Stimulated activated CD4-positive, alpha-beta T cell treated with anti-CD3 and anti-CD28 coated beads, Interleukin-2, amount 100 ng/mL, for 48 hours (primary cell): ENCODE measurements at places on chromosomes 11 and 22.

DNA sequence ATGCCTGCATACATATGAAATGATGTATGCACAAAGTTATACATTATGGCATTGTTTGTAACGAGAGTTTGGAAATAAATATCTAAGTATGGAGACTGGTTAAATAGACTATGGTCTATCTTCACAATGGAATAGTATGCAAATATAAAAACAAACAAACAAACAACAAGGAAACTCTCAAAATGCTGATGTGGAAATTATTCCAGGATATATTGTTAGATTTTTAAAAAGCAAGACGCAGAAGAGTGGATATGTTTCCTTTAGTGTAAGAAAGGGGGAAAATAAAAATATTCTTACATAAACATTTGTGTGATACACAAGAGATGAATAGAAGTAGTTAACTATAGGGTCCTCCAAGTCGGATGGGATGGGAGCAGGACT is 10.8 kb upstream of the CRKL start:
- DNase-seq: no peak

GRCh38 chr11:122627745-122628144 is 27.8 kb upstream of the UBASH3B start:
- no peak for DNase-seq

DNA sequence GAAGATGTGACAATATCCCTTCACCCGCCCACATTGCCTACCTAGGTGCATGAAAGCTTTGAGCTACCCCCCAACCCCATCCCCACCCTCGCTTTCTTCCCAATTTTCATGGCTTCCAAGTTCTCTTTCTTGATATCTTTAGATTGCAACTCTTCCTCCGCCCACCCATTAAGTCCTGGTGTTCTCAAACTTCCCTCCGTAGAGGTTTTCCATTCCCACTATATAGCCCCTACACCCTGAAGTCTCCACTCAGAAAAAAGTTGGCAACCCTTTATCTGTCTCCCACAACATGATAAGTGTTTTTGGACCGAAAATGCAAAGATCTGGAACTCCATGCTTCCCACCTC is 572 bp downstream of the ZNF70 start:
- DNase-seq: no peak

DNA sequence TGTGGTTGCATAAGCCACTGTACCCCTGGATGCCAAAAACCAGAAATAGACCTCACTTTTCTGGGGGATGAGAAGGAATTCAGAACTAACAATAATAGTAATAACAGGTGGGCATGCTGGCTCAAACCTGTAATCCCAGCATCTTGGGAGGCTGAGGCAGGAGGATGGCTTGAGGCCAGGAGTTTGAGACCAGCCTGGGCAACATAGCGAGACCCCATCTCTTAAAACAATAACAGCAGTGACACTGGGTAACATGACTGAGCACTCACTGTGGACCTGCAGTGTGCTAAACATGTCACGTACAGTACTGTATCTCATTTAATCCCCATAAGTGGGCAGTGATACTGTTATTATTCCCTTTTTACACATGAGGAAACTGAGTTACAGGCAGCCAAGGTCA is 10.0 kb downstream of the FLRT1 start:
- DNase-seq: no peak

DNA sequence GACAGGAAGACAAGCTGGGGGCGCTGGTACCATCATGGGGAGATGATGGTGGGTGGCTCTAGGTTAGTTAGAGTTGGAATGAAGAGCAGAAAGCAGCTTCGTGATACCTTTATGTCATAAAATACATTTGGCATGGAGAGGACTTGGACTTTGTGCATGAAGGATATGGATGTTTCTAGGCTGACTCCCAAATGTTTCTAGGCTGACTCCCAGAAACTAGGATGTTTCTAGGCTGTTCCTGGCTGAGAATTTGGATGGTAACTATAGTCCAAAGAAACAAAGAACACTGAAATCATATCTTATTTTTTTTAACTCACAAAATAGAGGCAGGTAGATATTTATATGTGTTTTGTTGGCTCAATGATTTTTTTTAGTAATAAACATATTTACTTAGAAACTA is 89.4 kb upstream of the VPREB1 start:
- no peak for DNase-seq

DNA sequence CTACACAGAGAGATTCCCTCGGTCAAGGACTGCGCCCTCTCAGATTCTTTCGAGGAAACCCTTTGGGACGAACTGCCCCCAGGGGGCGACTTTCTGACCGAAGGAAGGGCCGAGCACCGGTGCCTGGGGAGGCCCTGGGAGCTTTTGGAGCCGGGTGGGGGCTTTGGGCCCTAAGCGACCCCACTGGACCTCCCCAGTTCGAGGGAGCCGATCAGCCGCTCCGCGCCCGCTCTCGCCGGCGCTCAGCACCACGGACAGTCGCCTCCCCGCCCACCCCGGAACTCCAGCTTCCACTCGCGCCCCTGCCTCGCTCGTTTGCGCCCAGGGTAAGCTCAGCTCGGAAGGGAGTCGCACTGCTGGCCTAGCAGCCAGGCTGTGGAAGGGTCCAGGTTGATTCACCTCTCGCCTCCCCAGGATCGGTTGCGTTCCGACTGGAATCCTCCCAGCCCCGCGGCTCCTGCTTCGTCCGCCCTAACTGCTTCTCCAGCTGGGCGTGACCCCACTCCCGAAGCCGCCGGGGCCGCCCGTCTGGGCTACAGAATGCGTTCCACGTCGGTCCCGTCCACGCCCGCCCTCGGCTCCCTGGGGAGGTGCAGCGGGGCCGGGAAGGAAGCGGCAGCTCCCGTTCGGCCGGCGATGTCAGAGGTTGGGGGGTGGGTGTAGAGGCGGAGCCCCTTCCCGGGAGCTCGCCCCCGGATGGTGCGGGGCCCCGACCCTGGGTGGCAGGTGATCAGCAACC is 428 bp downstream of the SCN3B start:
- DNase-seq: peak; percentile 16

DNA sequence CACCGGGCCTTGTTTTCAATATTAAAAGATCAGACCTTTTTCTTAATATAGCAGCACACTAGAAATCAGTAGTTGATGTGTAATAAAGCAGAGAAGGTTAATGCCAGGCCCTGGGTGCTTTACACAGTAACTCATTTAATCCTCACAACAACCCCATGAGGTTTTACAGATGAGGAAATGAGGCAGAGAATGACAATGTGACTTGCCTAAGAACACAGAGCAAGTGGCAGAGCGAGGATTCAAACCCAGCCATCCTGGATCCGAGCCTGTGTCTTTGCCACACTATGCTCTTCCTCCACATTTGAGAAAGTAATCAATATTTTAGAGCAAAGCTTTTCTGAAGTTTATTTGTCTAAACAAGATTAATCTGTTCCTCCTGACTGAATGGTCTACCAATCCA is 7.2 kb downstream of the JAML start:
- DNase-seq: no peak

GRCh38 chr11:7638710-7639642 is 34.3 kb downstream of the CYB5R2 start:
- DNase-seq: no peak

DNA sequence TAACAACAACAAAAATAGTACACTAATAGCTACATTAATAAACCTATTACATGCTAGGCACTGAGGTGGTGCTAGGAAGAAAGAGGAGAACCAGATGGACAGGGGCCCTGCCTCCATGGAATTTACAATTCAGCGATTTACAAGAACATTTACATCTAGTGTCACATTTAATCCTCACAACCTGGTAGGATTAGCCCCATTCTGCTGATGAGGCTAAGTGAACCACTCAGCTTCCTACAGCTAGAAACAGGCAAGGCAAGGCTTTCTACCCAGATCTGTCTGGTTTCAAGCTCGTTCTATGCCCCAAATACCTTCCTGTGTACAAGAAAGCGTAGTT is 368.4 kb downstream of the BUD13 start:
- DNase-seq: no peak

DNA sequence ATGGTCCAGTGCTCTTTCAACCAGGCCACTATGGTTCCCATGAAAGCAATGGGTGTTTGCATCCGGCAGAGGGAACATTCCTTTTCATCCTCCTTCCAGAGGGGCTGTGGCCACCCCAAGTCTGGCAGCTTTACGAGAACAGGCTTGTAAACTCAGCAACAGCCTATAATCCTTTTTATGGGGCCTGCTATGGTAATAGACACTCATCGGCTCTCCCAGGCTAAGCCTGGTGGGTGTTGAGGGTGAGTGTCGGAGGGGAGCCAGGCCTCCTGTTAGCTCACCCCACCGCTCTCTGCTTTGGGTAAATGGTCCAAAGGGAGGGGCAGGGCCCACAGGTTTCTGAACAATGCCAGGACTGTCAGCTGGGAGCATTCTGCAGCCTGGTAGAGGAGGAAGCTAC is 111.6 kb upstream of the CD82 start:
- DNase-seq: no peak

- no peak for DNase-seq
Observed at GRCh38 chr22:40660730-40661129, 18.6 kb upstream of the MCHR1 start.

DNA sequence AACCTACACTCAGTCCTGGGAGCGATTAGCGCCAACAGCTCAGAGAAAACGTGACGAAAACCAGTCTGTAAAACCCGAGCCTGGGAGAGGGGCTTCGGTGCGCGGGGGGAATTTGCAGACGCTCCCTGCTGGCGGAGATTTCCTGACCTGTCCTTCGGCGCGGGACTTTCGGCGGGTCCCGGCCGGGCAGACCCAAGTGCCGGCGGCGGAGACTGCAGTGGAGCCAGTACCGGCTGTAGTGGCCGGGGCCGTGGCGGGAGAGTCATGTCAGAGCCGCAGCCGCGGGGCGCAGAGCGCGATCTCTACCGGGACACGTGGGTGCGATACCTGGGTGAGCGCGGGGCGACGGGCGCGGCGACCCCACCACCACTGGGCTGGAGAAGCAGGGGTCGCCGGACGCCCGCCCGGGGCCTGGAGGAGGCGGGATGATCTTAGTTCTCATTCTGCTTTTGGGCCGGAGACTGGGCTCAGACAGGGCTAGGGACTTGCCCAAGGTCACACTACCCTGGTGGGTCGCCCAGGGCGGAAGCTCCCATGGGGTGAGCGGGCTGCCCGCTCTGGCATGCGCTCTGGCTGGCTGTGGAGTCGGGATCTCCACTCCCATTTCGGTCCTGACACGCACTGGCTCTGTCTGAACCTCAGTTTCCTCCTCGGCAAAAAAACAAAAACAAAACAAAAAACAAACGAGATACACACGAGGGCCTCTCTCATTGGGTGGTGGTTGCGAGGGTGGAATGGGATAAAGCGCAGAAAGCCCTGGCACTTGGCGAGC is at the start of gene MTFP1:
Gene MTFP1 (plus strand): TSS at position 153 of the 772 bp plus-strand sequence. CDS start 112 bp downstream, at position 265.
- peak; percentile 46 for DNase-seq

GRCh38 chr11:111733016-111733415 is 33.2 kb downstream of the PPP2R1B start:
- DNase-seq: no peak

- no peak for DNase-seq
Observed at GRCh38 chr11:71140206-71140919, 112.0 kb downstream of the SHANK2 start.

DNA sequence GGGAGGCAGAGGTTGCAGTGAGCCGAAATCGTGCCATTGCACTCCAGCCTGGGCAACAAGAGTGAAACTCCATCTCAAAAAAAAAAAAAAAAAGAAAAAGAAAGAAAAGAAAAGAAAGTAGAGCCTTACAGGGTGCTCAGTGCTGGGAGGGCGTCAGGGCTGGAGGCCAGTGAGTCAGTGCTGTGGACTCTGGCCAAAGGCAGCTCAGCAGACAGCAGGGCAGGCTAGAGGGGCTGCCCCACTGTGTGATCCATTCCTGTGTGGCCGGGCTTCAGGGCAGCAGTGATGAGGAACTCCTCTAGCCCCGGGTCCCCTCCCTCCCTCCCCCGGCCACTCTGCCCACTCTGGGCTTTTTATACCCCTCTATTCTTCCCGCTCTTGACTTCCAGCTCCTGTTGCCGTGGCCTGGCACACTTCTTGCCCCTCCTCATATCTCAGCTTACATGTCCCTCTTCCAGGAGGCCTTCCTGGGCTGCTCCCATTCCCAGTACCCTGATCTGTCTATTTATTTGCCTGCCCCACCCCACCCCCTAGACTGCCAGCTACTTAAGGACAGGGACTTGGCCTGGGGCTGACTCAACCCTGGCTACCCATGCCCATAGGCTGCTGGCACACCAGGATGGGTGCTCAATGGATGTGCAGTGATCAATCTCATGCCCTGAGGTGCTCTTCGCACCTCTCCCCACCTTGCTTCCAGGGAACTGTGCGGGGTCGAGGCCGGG is 10.1 kb downstream of the SYT12 start:
- no peak for DNase-seq

GRCh38 chr11:1879342-1879940 is 12.3 kb downstream of the PRR33 start:
- no peak for DNase-seq

DNA sequence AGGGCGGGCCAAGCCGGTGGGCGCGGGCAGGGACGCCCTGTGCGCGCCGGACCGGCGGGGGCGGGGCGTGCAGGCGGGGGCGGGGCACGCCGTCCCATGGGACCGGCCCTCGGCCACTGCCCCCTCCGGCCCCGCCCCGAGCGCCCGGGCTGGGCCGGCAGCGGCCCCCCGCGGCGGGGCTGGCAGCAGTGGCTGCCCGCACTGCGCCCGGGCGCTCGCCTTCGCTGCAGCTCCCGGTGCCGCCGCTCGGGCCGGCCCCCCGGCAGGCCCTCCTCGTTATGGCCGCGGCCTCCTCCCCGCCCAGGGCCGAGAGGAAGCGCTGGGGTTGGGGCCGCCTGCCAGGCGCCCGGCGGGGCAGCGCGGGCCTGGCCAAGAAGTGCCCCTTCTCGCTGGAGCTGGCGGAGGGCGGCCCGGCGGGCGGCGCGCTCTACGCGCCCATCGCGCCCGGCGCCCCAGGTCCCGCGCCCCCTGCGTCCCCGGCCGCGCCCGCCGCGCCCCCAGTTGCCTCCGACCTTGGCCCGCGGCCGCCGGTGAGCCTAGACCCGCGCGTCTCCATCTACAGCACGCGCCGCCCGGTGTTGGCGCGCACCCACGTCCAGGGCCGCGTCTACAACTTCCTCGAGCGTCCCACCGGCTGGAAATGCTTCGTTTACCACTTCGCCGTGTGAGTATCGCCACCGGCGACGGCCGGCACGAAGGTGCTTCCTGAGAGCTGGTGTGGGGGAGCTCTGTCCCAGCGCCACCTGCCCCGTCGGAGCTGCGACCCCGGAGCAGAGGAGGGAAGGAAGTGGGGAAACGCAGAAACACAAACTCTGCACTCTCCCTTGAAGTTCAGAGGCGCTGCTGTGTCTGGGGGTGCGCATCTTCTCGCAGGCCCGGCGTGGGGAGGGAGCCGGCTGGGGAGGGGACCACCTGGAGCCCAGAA is at the start of gene KCNQ1:
Gene KCNQ1 (plus strand): TSS at position 188 of the 925 bp plus-strand sequence. CDS start 91 bp downstream, at position 279.
- DNase-seq: peak; percentile 55

- DNase-seq: no peak
Observed at GRCh38 chr11:123451183-123451781, 21.2 kb downstream of the GRAMD1B start.

GRCh38 chr11:48043991-48044512 is 63.7 kb downstream of the PTPRJ start:
- no peak for DNase-seq
